Activated T-cell treated with anti-CD3 and anti-CD28 coated beads for 24 hours (primary cell): ENCODE measurements at places on chromosomes 5 and 9.
A peak's percentile ranks its signal among the peaks of the same experiment; 100 is the strongest.

GRCh38 chr5:1180841-1181271, 20.5 kb upstream of the SLC6A19 start:
- no peak for DNase-seq

DNA sequence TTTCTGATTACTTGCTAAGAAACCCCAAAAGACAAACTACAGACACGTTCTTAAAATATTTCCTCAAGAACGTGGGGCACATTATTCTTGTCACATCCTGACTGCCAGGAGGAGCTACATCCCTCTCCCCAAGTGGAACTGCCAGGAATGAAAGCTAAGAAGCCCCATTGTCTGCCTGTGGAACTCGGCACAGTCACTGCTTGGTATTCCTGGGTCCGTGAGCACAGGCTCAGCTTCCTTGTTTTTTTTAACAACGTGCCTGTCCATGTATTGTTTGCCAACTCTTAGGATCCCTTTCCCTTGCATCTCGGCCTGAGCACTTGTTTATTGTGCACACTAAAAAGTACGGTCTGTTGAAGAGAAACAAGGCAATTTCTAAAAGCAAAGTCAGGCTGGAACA, 47.0 kb upstream of the SELENOP start:
- no peak for DNase-seq

DNA sequence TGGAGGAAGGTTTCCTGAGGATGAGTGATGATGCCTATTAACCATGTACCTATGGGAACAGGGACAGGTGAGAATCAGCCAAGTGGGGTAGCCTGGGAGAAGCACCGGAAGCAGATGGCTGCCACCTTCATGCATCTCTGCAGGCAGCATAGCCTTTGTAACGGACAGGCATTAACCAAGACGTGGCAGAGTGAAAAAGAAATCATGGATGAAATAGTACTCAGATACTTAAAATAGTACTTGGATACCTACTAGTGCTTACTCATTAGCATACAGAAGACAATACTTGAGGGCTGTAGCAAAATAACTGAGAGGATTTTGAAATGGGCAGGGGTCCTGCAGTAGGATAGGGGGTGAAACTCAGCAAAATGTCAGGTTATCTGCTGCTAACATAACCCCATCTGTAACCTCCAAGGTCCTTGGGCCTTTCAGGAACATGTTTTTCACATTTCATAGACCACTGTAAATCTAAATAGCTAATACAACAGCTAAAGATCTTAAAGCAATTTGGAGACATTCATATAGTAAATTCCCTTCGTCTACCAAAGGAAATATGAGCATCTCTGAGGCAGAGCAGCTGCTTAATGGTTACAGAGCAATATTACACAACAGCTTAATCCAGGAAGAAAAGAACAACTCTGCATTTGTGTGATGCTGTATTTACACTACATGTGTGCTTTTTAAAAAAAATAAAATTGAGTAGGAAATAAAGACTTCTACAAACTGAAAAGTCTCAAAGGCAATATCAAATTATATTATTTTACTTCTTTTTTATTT, 154.3 kb downstream of the NFIB start:
- no peak for DNase-seq

DNA sequence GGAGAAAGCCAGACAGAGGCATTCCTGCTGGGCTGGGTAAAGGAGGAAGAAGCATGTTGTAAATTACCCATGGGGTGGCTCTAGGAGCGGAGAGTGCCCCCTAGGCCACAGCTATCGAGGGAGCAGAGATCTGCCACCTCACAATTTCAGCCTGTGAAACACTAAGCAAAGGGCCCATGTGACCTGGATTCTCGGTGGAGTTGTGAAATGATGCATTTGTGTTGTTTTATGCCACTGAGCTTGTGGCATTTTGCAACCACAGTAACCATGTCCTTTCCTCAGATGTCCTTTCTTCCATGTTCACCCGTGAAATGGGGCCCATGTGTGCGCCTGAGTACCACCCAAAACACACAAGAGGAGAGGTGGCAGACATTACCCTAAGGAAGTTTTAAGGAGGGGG, 159.3 kb downstream of the SYK start:
- DNase-seq = no peak

DNA sequence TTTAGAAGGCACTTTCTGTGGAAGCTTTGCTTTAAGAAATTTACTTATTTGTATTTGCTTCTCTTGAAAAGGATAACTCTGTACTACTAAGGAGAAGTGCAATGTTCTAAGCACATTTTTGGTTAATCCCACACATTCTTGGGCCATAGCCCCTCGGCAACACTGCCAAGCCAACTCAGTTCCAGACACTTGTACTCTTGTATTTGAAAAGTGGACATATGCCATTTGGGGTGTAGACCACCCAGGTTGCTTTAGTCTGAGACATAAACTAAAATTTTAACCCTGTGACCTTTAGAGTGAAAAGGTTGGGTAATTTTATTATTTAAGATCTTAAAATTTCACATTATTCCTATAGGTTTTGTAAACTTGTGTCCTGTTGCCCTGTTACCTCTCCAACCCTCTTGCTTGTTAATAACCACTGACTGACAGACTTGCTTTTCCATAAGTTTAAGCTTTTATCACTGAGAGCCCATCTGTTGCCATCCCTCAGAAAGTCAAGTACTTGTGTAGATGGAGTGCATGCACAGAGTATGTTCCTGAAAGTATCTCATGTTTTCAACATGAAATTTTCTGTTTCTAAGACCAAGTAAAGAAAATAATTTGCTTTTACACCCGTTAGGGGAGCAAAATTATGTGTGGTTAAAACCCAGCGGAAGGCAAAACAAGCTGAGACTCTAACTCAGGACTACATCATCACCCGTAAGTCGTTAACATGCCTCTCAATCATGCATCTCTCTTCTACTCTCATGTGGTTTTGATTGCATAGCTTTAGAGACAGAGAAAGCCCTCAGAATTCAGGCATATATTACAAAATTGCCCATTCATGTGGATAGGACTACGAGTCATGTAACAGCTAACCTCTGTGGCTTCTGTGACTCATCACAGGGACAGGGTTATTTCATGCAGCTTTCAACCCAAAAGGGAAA, 117.3 kb downstream of the GDNF start:
- DNase-seq = peak; percentile 33

DNA sequence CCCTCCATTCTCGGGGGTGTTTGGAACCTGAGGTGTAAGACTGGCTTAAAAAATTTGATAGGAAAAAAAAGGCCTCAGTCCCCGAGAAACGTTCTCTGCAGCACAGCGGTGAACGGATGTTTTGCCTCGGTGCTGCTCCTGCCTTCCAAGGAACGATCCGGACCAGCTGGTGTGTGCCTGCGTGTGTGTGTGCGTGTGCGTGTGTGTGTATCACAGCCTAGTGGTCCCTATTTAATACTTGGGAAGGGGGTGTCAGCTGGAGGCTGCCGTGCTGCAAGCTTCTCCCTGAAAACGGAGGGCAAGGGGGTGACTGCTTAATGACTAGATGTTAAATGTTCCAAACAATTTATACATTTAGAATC, 76.9 kb downstream of the LHX2 start:
- DNase-seq = no peak

GRCh38 chr5:2921176-2921575, 169.7 kb upstream of the IRX2 start:
- no peak for DNase-seq

- peak; percentile 84 for DNase-seq
Measured at GRCh38 chr9:37027582-37028419, 6.3 kb downstream of the PAX5 start.

DNA sequence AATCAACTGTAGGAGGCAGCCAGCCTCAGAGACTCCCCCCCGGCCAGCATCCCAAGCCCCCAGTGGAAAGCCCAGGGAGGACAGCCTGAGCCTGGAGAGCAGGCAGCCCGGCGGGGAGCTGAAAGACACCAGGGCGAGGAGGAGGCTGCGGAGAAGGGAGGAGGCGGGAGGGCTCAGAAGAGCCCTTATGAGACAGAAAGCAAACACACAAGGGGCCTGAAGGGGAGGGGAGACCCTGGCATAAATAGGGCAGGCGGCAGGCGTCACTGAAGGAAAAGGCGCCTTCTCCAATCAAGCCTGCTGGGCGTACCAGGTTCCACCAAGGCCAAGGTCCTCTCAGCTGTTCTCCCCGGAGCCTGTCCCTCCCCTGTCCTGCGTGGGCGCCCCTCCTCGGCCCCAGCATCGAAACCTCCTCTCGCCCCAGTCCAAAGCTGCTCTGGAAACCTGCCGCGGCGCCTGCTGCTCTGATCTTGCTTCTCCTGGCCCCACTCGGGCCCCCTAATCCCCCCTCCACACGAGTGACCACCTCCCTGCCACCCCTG, 1.3 kb downstream of the SLC9A3 start:
- DNase-seq = no peak

DNA sequence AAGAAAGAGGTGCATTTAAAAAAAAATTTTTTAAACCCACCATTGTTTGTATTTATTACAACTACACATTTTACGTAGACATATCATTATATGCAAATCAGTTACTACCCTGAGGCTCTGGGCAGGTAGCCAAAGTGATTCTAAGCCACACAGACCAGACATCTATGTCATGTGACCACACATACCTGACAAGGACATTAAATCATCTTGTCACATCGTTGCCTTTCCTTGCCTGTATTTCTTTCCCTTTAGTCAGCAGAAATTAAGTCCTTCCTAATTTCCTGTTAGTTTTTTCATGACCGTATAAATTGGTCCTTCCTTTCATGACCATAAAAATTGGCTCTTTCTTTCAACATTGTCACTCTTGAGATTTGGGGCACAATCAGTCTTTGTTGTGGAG, 134.2 kb upstream of the MARCHF11 start:
- no peak for DNase-seq

GRCh38 chr5:74576941-74577456, 63.5 kb downstream of the ENC1 start:
- no peak for DNase-seq

DNA sequence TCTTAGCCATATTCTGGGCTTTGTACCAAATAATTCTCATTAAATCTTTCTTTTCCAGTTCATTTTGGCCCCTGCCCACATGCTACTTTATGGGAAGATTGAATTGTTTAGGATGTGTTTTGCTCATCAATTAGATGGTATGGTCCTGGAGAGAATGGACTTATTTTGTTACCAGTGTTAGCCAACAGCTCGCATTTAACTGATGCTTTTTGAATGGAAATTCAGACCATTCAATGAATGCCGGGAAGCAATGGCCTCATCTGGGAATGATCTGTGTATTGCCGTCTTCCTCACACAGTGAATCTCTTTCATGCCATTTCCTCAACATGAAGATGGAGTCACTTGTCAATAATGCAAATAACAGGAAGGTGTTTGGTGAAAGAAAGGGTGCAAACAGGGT, 370.6 kb upstream of the PIK3R1 start:
- DNase-seq = no peak

DNA sequence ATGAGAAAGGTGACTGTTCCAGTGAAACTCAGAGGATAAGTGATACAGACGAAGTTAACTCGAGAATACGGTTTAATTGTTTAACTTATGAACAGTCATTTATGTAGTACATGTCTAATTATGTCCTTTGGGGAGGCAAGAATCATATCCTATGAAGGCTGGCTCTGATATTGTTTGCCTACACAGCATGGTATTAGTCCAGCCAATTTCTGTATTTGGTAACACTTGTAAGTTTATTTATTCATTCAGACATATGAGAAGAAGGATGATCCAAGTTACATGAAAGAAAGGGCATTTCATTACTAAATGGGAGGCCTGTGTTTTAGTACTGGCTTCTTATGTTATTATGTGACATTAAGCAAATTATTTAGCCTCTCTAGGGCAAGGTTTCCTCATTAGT, 199.7 kb downstream of the NNT start:
- no peak for DNase-seq

DNA sequence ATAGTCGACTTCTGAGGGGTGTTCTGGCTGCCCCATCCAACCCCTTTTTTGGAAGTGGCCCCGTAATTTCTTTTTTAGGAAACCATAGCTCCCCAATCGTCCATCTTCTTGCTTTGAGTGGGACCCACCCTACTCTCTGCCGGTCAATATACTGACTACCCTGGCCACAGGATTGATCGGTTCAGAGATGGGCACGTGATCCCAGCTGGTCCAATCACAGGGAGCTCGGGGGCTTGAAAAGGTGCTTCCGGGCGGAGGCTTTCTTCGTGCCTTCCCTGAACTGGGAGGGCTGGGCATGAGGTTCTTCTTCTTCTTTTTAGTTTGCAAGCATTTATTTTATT, 78.7 kb upstream of the SH3PXD2B start:
- no peak for DNase-seq

DNA sequence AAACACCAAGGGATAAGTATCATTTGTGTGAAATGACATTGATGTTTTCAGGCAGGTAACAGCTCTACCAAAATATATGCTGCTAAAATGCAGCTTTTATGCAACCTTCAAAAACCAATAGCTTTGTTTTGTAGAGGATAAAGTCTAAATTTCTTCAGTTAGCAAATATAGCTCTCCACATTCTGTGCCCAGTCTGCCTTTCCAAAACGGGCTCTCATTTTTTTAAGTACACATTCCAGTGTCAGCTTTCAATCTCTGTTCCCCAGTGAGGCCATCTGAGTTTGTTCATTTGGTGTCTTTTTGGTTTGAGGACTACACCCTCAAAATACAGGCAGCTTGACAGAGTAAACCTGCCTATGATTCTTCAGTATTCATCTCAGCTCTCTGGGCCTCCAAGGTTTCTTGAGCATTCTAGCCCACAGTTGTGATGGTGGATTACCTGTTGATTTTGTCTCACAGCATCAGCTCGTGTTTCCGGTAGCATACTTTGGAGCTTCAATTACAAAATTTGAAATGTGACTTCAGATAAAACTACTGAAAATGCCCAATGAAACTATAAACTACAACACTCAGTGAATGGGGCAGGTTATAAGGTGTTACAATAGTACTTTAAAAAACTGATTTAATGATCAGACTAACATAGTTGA, 55.7 kb downstream of the NR3C1 start:
- DNase-seq = no peak

GRCh38 chr9:84271531-84271900, 69.0 kb downstream of the SLC28A3 start:
- peak; percentile 11 for DNase-seq

DNA sequence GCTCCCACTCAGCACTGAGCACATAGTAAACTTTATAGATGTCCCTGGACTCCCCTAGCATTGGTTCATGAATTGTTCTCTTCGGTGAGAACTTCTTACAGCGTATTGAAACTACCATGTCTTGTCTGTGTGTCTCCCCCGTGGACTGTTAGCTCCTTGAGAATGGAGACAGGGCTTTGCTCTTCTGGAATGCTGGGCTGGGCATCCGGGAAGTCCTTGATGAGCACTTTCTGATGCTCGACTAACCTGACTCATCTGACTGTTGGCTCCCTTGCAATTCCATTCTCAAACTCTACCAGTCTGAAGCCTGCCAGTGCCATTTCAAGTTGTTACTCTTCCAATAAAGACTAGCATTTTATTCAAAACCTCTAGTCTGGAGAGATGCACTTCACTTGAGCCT, 15.0 kb upstream of the PFDN1 start:
- DNase-seq = no peak

DNA sequence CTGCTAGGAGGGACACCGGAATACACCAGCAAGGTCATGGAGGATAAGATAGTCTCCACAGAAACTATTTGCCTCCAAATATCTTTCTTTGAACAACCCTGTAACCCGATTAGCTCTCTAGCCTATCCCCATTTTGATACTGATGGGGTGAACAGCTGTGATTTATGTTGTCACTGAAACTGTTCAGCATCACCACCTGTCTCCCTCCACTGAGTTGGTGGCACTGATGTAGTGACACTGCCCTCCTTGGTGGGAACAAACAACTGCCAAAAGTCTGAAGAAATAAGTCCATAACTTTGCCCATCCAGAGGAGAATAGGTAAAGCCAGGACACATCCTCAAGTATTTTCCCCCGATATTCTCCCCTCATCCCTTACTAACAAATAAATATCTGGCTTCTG, 24.3 kb upstream of the KCNV2 start:
- no peak for DNase-seq
